ENCODE measurements at places on chromosomes 4 and X. TPM values are rescaled to one million over a fixed set of nuclear protein-coding genes. Genes with fewer than 3 reads are reported as not detected.

- no peak for DNase-seq
These were observed 131.7 kb downstream of the CLCN4 start for GRCh38 chrX:10288373-10288975.

DNA sequence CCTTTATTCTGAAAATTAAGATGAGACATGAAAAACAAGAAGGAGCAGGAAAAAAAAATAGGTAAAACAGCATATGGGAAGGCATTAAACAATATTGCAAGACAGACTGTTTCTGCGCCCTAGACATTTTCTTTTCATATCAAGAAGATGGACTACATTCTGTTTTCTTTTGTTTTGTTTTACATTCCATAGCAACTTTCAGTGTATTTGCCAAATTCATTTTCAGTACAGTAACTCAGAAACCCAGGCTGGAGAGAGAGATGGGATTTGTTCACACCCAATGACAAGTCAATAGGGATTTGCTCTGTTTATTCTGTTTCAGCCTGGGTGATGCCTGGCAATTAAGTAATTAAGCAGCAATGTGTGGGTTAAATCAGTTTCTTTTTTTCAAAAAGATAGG lies 892.8 kb upstream of the DIAPH2 start:
- DNase-seq: no peak

GRCh38 chrX:148960060-148960459 lies 459.6 kb downstream of the AFF2 start:
- DNase-seq: no peak

- DNase-seq: no peak
These were observed 19.8 kb upstream of the HSFX4 start for GRCh38 chrX:149909324-149910177.

DNA sequence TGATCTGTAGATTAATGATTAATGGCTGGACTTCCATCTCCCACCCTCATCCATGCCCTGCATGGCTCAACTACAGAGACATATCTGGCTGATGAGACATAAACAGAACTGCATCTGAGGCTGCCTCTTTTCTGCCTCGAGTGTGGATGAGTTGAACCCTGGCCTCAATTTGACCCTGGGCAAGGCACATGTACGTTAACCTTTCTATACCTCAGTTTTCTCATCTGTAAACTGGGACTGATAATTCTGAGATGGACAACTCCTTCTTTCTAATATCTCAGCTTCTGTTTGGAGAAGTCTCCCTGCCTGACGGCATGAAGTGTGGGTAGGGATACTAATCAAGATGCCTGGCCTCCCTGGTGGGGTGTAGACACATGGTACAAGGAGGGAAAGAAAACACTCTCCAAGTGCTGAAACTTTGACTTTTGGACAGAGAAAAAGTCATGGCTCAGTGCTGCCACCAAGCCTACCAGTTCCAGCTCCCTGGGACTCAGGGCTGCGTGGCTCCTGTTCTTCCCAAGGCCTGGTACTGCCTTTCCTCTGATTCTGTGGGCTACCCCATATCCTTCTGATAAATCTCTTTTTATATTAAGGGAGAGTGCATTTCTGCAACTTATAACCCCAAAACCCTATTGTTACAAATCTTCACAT lies 64.4 kb downstream of the HAUS3 start:
- DNase-seq: no peak

The XK gene
- not detected for total RNA-seq

The AWAT2 gene
- not detected for total RNA-seq

GRCh38 chrX:9447906-9448305 lies 17.0 kb upstream of the TBL1X start:
- no peak for DNase-seq

DNA sequence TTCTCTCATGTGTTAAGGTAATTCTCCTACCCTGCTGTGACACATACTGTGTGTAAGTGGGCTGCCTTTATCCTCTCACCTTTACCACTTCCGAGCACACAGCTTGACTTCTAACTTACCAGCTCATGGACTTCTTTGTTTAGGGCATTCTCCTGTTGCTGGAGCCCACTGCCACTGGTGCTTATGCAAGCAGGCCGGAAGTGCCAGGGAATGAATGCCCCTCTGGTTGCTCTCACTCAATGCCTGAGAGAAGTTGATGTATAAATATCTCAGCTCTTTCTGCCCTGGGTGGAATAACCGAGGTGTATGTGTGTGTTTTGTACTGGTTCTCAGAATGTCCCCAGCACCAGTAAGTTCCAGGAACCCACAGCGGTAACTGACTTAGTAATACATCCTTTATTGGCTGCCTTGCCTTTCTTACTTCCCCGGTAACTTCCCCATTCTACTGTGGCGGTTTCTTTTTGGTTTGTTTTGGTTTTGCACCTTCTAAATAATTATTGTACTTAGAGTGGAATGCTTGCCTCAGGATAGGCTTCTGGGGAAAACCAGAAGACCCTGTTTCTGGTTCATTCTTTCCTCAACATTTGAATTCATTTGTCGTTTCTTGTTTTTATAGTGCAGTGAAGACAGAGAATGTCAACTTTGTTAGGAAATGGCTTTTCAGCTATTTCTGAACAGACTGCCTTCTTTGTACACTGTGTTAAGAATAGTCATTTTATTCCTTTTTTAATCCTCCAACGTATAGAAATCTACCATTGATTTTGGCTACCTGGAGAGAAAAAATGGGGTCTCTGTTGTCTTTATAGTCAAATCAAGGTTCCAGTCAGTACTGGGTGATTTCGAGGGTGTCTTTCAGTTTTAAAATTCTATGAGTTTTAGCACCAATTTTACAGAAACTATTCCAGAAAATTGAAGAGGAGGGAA lies 45.4 kb downstream of the CXorf58 start:
- no peak for DNase-seq

The CPZ gene
- total RNA-seq: 0.64 TPM

GRCh38 chrX:11209798-11210414 lies 83.3 kb upstream of the AMELX start:
- DNase-seq: no peak

The DNAAF6 gene
- not detected for total RNA-seq

The SUPT20HL1 gene
- total RNA-seq: not detected

GRCh38 chr4:147944249-147944648 lies 212.4 kb downstream of the ARHGAP10 start:
- DNase-seq: no peak

- DNase-seq: no peak
These were observed 133.3 kb downstream of the STK32B start for GRCh38 chr4:5184606-5185005.

The SMIM31 gene
- total RNA-seq: not detected

- no peak for DNase-seq
These were observed 177.1 kb downstream of the NHS start for GRCh38 chrX:17552044-17552650.

The CSN1S1 gene
- not detected for total RNA-seq

DNA sequence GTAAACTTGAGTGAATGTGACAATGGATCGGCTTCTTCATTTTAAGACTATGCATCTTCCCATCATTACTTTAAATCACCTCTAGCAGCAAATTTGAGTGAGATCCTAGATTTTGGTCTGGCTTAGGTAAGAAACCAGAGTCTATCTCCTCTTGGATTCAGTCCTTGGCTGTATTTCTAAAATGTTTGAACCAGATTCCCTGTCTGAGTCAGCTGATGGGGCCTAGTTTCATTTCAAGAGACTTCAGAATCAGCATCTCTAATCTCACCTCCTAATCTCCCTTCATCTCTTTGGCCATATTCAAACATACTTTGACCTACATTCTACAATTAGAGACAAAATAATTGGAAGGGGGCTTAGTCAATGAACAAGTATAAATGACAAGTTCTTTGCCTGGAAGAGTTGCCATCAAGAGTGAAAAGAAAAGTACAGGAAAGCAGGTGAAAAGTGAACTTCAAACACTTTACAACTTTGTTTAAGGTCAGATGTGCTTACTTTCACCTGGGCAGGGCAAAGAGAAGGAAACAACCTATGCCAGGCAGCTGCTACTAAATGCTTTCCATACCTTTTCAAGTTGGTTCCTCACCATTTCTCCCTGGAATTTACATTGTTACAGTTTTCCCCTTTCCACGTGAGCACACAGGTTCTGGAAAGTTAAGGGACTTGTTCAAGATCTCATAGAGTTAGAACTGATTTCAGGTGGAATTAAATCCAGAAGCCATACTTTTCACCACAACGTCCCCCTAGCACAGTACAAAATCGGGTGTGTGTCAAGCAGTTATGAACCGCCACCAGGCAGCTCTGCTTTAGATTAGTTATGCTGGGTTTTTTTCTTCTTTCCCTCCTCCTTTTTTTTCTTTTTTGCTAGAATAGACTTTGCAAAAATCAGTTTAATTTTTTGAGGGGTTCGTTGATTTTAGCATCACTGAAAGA lies 30.7 kb upstream of the PITX2 start:
- no peak for DNase-seq

The RXFP1 gene
- not detected for total RNA-seq

The LAP3 gene
- 134 TPM for total RNA-seq

The VCX3B gene
- total RNA-seq: not detected

The RTL5 gene
- total RNA-seq: 1.9 TPM

- DNase-seq: no peak
These were observed 83.6 kb upstream of the TMEM33 start for GRCh38 chr4:41851621-41852020.

DNA sequence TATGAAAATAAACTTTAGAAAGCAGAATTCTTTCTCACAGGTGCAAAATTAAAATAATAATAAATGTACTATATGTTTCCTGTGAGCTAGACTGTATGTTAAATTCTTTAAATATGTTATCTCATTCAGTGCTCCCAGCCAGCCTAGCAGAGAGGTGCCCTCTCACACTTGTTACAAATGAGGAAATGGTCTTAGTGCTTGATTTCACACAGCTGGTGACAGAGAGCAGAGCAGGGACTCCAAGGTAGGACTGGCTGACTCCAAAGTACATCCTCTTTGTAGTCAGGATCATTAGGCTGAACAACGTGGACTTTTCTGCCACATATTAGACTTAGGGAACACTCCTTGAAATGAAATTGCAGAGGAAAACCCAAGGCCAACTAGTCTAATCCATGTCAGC lies 72.0 kb upstream of the HHIP start:
- DNase-seq: no peak

DNA sequence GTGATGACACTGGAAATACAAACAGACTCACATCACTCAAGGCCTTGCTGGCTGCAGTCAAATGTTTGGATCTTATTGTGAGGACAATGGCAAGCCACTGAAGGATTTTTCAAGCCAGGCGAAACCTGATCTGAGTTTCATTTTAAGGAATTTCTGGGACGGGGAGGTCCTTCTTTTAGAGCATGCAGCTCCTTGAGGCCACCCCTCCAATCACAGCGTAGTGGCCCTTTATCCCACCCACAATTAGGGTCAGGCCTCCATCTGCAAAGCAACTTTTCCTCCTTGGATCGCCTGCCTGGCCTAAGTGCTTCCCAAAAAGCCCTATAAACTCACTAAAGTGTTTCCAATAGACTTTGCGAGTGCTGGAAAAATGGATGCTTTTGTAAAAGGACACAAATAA lies 115.5 kb downstream of the EFHC2 start:
- DNase-seq: no peak

The GIMD1 gene
- total RNA-seq: not detected

The IL2 gene
- total RNA-seq: not detected

DNA sequence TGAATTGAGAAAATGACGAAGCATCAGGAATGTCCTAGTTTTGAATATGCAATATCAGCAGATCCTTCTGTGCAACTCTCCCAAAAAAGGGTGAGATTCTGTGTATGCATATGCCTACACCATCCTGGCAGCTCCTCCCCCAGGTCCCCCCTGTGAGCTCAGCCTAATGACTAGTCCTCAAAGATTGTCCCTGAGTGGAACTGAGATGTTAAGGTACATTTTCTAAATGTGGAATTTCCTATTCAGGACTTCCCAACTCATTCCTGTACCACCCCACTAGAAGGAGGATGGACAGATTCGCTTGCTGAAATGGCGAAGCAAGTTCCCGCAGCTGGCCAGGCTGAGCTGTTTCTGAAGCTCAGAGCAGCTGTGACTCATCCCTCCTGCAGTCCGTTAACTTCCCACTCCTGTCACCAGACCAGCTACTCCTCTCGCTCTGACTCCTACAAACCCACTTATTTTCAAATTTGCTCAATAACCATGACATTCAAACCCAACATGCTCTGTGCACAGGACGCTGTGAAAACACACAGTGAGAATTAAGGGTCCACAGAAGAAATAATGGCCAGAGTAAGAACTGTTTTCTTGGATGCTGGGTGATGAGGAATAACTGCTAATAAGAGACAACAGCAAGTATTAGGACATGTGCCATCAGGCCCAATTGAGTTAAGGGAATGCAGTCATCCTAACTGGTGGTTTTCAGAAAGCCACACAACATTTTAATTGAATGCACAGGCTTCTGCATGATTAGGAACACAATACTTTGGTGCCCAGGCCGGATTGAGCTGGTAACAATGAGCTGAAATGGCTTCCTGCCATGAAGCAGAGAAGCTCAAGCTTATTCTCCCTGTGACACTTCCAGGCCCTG lies 40.0 kb upstream of the IRF2 start:
- DNase-seq: no peak

- DNase-seq: no peak
These were observed 95.6 kb downstream of the TMA16 start for GRCh38 chr4:163590103-163590502.

DNA sequence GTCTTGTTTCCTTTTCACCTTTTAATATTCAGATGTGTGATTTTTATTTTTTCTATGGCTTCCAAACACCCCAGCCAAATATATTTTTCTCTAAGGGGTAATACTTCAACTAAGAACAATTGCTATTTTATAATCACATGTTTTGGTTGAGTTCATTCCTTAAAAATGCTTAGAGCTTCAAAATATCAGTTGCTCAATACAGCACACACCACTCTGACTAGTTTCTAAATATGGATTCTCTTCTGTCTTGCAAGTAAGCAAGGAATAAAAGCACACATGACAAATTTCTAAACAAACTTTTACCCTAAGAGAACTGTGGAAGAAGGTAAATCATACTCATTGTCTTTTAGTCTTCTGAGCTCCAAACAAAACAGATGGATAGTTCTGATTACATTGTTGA lies 27.2 kb downstream of the ANTXR2 start:
- no peak for DNase-seq

The RNF150 gene
- total RNA-seq: 0.93 TPM

The TMEM156 gene
- total RNA-seq: 9.6 TPM

GRCh38 chr4:186216465-186217024 lies 10.8 kb upstream of the KLKB1 start:
- no peak for DNase-seq

The CCDC158 gene
- total RNA-seq: not detected

The RNF212 gene
- 0.29 TPM for total RNA-seq

The SERPINA7 gene
- not detected for total RNA-seq

GRCh38 chrX:43703211-43703791 lies 47.2 kb downstream of the MAOA start:
- DNase-seq: no peak

GRCh38 chr4:957581-958313 lies 15.6 kb downstream of the DGKQ start:
- no peak for DNase-seq

DNA sequence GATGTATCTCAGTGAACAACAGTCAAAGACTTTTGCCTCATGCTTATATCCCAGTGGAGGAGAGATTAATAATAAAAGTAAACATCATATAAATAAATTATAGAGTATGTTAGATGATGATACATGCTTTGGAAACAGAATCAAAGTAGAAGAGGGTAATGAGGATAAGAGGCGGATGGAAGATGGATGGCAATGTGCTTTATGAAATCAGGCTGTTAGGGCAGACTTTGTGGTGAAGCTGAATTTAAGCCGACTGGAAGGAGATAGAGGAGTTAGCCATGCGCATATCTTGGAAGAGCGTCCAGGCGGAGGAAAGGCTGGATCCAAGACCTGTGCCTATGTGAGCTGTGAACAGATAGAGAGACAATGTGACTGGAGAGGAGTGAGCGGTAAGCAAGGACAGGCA lies 74.9 kb upstream of the GUCY1A1 start:
- DNase-seq: no peak

GRCh38 chrX:67749536-67749935 lies 205.7 kb downstream of the AR start:
- no peak for DNase-seq
